Substantia nigra (tissue), 51 donors: ENCODE measurements at places on chromosomes 2 and 18.

DNA sequence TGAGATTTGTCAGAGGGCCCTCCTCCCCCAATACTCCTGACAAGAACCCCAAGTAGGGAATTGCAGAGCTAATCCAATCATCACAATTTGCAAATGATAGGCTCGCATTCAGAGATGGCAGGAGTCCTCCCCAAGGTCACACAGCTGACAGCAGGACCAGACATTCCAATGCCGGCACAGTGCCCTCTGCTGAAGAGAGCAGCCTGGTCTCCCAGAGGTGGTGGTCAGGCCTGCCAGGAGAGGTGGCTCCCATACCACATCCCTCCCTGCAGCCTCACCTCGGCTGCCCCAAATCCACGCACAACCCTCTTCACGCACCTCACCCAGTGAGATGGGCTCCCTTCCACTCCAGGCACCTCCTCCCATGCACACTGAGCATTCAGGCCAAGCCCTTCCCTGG, 25.4 kb downstream of the EN1 start:
- no peak for DNase-seq

GRCh38 chr2:20647211-20647610, 3.7 kb downstream of the HS1BP3 start:
- DNase-seq: no peak

DNA sequence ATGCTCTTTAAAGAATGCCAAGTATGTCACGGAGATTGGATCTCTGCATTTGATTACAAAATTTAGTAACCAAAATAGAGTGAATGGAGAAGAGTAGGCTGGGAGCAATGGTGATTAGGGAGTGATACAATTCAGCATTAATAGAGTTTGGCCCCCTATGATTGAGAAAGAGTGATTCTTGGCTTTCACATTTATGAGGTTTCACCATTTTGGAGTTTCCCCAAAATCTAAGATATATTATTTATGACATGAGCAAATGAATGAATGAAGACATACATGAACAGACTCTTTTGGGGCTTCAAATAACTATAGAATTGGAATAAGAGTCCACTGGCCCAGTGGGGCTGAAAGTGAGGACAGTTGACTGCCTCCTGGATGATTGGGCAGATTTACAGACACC, 255.2 kb downstream of the LPIN1 start:
- no peak for DNase-seq

DNA sequence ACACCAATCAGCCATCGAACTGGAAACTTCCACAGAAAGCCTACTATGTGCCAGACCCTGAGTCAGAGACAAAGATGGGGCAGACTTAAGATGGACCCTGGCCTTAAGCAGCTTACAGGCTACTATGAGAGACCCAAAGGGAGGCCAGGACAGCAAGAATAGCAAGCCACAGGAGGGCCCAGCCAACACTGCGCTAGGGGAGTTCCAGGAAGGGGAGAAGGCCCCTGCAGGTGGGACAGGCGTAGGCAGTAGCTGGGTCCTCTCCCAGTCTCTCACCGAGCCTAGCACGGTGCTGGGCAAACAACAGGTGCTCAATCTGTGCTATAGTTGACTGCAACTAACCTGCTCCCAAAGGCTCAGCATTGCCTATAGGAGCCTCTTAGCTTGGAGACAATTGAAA, 136.2 kb downstream of the CLIP4 start:
- no peak for DNase-seq

GRCh38 chr2:65512783-65513182, 80.4 kb upstream of the SPRED2 start:
- DNase-seq: no peak
